Activated CD4-positive, alpha-beta T cell treated with anti-CD3 and anti-CD28 coated beads, Interleukin-2, amount 10 ng/mL, durations not matched to agents 7 days and 5 days (primary cell): ENCODE measurements at places on chromosomes 2 and 18.

DNA sequence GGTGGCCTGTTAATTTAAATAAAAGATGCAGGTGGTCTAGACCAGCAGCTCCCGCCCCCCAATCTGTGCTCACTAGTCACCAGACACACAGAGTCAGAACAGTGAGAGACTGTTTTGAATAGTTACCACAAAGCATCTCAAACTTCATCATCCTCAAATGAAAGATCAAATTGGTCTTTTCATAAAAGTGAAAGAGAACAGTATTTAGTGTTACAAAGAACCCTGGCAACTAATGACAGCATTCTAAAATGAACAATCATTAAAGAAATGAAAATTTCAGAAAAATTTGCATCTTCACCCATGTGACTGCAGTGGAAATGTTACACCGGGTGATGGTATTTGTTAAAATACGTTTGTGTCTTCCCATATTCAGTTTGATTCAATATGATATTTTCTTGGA, 65.5 kb upstream of the PMAIP1 start:
- DNase-seq, result no peak

DNA sequence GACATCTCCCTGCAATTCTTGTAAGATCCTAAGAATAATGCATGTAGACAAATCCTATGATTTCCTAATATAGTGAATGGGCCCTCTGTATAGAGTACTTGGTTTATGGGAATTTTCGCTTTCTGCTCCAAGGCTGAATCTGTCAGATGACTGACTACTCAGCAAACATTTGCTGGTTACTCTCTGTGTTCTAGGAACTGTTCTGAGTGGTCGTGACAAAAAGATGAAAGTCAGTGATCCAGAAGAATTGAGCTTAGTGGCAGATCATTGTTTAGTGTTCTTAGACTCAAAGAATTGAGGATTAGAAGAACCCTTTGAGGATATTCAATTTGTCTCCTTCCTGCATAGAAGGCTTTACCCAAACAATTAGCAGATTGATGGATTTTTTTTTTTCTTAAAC, 10.0 kb downstream of the XRCC5 start:
- DNase-seq, result no peak

DNA sequence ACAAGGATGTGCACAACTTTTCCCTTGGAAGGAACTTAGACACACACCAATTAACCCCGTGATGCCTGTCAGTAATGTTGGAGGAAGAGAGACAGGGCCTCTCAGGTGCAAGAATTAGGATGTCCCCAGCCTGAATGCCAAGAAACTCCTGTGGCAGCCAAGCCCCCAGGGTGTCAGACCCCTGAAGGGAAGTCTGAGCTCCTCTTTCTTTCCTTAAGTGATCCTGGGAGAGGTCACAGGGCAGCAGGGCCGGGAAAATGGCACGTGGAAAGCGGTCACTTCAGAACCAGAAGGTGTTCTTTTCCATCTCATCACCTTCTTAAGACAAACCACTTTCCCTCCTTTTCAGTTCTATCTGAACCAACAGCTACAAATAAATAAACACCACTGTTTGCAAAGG, 185.9 kb downstream of the ANAPC1 start:
- DNase-seq, result no peak

DNA sequence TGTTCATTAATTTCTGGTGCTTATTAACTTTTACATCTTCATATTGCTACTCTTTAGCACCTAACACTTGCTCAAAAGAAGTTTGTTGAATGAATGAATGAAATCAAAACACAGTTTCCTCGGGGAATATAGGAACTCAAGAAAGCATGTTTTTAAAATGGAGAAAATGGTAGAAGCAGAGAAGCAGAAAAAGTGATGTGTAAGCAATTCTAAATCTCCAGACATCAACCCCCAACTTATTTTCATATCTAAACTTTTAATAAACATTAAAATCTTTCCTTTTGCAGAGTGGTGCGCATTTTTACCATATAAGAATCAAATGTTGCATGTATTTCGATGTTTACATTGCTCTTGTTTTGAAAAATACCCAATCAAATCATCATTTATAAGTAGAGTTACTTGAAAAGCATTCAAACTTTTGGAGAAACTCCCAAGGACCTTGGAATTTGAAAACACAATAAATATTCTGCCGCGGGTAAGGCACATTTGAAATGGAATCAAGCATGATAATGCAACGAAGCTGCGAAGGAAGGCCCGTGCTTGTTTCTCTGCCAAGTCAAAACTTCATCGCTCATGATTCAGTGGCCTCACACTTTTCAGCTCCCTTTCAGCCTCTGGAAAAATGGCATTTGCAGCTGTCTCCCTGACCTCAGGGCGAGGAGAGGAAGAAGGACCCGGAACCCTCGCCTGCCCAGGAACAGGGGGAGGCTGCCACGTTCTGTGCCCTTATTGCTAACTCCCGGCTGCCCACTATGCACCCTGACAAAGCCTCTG, 26.7 kb upstream of the SMIM21 start:
- DNase-seq, result no peak

DNA sequence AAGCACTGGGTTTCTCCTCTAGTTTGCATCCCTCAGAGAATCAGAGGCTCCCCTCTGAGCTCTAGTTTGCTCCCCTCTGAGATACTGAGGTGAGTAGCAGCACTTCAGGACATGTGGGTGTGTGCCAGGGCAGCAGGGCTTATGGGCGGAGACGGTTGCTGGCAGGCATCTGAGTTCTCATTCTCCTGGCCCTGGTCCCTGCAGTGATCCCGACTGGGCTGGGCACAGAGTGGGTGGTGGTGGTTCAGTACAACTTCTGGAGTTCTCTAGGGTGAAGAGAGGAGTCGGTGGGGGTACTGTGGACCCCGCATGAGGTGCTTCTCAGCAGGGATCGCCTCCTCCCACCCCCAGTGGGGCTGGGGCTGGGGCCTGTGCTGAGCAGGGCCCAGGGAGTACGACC, 47.9 kb downstream of the BOLA3 start:
- DNase-seq, result no peak

DNA sequence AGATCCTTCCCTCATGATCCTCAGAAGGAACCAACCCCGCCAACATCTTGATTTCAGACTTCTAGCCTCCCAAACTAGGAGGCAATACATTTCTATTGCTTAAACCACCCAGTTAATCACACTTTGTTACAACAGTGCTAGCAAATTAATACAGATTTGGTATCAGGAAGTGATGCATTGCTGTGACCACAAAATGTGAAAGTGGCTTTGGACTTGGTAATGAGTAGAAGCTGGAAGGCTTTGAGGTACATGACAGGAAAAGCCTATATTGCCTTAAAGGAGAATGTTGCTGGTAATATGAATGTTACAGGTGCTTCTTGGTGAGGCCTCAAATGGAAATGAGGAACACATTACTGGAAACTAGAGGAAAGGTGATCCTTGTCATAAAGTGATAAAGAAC, 260.3 kb downstream of the SATB2 start:
- DNase-seq, result no peak

DNA sequence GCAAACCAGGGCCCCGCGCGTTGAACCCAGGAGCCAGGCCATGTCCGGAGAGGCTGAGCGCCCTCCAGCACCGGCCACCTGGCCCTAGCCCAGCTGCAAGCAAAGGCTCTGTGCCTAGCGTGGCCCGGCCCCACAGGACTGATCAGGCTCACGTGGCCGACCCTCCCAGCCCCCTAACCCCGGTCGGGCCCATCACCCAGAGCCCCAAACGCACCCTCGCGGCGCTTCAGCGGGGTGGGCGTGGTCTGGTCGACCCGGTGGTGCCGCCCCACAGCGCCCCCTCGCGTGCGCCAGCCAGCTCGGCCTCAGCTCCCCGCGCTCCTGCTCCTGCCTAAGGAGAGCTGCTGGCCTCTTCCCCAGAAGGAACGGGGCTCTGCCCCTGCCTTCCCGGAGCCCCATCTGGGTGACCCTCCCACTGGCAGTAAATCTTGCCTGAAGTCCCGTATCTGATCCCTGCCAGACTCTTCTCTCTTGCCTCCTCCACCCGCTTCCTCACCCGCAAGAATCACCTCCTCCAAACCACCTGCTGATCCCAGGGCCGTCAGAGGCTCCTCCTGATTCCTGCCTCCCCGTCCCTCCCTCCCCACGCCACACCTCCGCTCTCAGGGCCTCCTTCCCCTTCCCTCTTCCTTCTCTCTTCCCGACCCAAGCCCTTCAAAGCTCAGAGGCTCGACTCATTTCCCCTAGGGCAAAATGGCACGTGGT, 12.3 kb upstream of the TEX51 start:
- DNase-seq, result peak; percentile 55

GRCh38 chr2:190615555-190616200, 33.2 kb upstream of the NAB1 start:
- no peak for DNase-seq

DNA sequence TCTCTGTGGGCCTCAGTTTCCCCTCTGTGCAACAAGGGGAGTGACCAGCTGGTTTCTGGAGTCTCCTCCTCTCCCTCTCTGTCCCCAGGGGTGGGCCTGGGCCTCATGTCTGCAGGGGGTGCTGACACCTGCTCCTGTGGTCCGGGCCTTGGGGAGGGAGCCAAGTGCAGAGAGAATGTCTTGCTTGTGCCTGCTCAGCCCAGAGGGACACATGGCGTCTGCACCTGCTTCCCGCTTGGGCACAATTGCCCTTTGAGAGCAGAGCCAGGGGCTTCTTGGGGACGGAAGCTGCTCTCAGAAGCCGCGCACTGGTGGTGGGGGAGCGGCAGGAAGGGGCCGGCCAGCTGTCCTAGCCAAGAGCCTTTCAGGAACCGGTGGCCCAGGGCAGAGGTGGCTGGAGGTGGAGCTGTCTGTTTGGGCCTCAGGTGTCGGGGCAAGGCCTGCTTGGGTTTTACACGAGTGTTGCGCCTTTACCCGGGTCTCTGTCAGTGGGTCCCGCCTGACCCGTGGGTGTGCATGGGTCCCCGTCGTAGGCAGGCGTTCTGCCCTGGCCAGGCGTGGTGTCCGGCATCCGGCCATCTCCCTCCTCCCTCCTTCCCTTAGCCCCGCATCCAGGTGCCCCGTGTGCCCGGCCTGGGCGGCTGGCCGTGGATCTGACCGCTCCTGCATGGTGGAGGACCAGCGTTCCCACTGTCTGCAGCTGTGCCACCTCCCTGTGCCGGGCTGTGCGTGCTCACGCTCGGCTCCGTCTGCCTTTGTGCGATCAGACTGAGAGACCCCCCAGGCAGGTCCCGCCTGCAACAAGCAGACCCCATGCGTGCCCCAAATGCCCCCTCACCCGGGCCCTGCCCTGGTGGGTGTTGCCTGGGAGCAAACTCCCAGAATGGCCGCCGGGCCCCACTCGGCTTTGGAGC, 4.0 kb downstream of the NEU4 start:
- DNase-seq, result no peak

DNA sequence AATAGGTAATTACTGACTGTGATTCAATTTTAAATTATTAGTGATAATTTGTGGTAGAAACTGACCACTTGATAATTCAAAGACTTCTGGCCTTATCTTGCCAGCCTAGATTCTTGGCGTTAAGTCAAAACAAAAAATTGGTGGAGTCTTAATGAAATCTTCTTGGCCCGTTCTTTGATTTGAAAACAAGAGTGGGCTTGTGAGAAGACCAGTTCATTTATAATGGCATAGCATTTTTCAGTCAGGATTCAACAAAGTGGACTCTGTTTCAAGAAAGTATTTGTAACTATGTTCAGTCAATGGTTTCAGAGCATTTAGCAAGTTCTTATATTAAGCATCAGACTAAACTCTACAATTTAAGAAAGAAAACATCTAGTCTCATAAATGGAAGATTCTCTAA, 26.0 kb downstream of the ITGA4 start:
- DNase-seq, result no peak

- DNase-seq, result no peak
These were observed 371.4 kb downstream of the OSR1 start for GRCh38 chr2:18987016-18987415.

- no peak for DNase-seq
These were observed 147.6 kb upstream of the ITGA4 start for GRCh38 chr2:181309586-181309985.

- DNase-seq, result no peak
These were observed 257.6 kb downstream of the MREG start for GRCh38 chr2:215755641-215756345.

DNA sequence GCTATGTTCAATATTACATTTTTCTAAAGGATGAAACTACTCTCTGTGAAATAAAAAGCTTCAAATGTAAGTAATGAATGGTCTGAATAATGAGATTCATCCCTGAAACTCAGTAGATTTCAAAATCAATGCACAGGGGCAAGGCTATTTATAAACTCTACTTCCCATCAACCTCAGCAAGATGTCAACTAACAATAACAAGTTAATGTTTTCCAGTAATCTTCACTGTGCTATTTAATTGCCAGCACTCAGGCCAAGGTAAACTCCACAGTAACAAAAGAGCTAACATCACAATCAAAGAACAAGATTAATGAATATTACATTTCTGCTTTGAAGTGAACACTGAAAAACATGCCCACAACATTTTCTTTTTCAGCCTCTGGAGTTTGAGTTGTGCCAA, 144.3 kb upstream of the ZFP36L2 start:
- no peak for DNase-seq

- no peak for DNase-seq
These were observed 12.6 kb downstream of the AGPS start for GRCh38 chr2:177405029-177405692.
